LHCN-M2 (cell line): ENCODE measurements at places on chromosomes 2 and 18. TPM values are rescaled to one million over a fixed set of nuclear protein-coding genes. Genes with fewer than 3 reads are reported as not detected.

Gene TDRD15
- not detected in 2 replicates for total RNA-seq

- DNase-seq = no peak
These were observed 113.7 kb upstream of the SRD5A2 start for GRCh38 chr2:31694444-31694843.

Gene INHBB
- total RNA-seq = 0.26 and 0.46 TPM in 2 replicates

DNA sequence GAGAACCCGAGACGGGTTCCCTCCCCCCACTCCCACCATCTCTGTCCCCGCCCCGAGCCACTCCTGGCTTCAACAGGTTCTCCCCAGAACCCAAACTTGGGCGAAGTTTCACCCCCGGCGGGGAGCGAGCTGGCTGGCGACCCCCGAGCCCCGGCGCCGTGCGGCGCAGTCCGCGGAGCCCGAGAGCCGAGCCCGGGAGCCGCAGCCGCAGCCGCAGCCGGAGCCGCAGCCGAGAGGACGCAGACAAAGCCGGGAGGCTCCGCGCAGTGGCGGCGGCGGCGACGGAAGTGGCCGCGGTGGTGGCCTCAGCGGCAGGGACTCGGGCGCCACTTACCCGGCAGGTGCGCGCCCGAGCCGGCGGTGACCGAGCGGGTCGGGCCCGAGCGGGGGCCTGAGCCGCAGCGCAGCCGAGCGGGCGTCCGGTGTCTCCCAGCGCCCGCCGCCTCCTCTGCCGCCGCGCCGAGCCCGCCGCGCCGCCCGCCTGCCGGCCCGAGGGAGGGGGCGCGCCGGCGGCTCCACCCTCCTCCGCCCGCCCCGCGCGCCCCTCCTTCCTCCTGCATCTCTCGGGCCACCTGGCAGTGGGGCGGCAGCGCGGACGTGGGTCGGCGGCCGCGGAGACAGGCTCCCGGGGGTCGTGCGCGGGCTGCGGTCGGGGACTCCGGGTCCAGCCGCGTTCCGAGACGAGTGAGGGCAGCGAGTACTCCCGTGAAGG, at the start of gene ECEL1:
Gene ECEL1, minus strand, starts transcription at position 450 of the 712 bp plus-strand sequence. CDS start 1,181 bp downstream, outside the sequence.
- no peak for DNase-seq
